HCEC 1CT (cell line): ENCODE measurements at places on chromosomes 7 and 10.

DNA sequence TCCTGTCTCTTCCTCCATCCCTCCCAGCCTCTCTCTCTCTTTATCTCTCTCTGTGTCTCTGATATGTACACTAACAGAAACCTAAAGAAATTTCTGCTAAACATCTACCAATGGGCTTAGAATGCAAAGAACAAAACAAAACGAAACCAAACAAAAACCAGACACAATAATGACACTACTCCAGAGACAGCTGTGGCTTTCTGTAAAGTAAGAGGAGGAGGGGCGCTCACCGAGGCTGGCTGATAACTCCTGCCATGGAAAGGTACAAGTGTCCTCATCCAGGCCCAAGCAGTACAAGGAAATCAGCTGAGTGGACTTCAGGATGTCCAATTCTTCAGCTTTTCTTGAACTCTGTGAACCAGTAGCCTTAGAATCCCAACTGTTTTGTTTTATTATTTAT lies 70.4 kb upstream of the FZD8 start:
- no peak for DNase-seq

- no peak for DNase-seq
Observed at GRCh38 chr10:283916-284356, 148.7 kb downstream of the ZMYND11 start.

- peak; percentile 48 for DNase-seq
Observed at GRCh38 chr7:39616138-39616537, 7.2 kb upstream of the RALA start.

DNA sequence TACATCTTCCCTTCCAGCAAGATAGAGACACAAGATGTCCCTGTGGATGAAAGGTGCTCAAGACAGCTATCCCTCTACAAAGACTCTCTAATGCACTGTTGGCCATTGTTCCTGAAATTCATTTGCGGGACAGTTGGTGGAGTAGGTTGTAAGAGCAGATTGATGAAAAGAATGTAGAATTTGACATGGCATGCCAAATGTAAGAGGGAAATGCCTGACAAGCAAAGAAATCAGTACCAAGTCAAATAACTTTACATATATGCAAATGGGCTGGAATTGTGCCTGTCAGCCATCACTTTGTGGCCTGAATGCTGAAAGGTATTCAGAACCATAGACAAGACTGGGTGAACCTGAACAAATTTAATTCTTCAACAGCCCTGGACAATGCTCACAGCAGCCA lies 120.3 kb upstream of the FAM204A start:
- DNase-seq = no peak

DNA sequence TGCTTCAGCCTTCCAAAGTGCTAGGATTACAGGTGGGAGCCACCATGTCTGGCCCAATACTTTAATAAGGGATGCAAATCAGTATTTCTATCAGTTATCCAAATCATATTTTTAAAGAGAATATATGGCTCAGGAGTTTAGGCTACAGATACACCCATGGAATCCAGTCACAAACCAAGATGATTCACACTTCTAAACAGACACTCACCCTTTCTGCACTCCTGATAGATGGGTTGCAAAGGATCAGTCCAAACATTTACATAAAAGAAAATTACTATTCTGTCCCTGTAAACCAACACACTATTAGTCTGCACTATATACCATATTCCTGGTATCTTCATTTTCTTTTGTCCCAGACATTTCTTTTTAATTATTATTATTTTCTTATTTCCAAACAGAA lies 2.2 kb downstream of the MORN4 start:
- peak; percentile 22 for DNase-seq

- no peak for DNase-seq
Observed at GRCh38 chr7:79055722-79056415, 397.6 kb downstream of the MAGI2 start.

GRCh38 chr7:150944066-150945042 lies 33.8 kb downstream of the KCNH2 start:
- no peak for DNase-seq
